ENCODE measurements at places on chromosomes 5 and 9.

GRCh38 chr5:122332599-122333555 lies 20.8 kb downstream of the SNCAIP start:
- DNase-seq: no peak

GRCh38 chr5:129107637-129108036 lies 13.1 kb downstream of the ISOC1 start:
- no peak for DNase-seq

DNA sequence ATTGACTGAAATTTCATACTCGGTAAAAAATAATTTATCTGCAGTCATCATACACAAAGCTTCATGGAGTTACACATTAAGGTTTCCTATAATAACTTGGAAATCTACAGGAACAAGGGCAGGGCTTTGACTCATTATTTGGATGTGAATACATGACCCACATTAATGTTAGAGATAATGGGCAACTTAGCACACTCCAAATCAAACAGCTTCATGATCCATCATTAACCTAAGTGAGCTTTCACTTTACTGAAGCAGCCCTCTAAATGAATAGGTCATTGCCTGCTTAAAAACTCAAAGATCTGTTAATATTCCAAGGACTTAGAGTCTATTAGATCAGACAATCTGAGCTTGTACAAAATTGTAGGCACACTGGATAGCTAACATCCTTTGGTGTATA lies 9.0 kb downstream of the CDH12 start:
- no peak for DNase-seq

DNA sequence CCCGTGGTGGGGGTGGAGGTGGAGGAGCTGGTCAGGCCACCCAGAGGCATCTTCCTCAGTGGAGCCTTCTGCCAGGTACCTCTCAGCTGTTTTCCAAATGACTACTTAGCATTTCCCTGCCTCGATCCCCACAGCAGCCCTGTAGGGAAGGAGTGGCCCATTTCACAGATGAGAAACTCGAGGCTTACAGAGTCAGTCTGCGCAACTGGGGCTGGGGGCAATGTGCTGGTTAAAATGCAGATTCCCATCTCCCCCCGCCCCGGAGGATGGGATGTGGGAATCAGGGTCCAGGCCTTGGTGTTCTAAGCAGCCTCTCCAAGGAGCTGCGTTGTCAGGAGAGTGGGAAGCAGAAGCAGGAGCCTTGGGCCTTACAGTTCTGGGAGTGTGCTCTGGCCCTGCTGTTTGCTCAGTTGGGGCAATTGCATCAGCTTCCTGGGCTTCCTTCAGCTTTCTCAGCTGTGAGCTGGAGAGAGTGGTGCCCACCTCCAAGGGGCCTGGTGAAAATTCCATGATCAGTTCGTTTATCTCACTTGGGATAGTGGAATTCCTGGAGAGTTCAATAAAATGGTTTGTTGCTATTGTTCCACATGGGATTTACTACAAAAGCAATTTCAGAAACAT lies 19.4 kb downstream of the ERGIC1 start:
- DNase-seq: no peak

DNA sequence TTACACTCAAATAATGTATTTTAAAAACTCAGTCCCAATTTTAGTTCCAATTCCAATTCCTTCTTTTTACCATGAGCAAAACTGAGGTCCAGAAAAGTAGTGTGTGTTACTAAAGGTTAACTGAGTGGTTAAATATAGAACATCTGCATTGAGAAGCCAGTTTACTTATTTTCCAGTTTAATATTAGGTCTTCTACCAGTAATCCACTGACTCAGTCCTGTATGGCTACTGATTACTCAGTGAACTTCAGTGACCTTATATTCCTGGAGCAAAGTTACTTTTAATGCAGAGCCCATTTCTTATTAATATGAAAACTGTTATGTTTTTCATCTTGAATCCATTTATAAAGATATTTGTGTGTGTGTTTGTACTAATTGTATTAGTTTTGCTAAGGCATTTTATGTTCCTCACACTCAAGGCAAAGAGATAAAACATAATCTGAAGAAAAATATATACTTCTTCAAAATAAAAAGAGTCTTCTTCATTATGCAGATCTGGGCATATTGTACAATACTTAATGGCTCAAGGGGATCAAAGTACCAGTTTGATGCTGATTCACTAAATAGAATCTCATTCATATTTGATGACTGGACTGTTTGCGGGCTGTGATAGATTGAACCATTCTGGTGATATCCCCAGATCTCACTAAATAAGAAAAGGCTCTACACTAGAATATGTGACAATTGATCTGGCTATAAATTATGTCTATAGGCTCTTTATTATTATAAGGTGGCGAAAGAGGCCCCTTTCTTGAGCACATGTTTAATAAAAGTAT lies 60.8 kb downstream of the DMXL1 start:
- DNase-seq: peak; percentile 11

GRCh38 chr9:19903076-19903475 lies 114.2 kb upstream of the SLC24A2 start:
- DNase-seq: no peak

GRCh38 chr5:176776141-176776865 lies 34.1 kb upstream of the UNC5A start:
- DNase-seq: no peak

DNA sequence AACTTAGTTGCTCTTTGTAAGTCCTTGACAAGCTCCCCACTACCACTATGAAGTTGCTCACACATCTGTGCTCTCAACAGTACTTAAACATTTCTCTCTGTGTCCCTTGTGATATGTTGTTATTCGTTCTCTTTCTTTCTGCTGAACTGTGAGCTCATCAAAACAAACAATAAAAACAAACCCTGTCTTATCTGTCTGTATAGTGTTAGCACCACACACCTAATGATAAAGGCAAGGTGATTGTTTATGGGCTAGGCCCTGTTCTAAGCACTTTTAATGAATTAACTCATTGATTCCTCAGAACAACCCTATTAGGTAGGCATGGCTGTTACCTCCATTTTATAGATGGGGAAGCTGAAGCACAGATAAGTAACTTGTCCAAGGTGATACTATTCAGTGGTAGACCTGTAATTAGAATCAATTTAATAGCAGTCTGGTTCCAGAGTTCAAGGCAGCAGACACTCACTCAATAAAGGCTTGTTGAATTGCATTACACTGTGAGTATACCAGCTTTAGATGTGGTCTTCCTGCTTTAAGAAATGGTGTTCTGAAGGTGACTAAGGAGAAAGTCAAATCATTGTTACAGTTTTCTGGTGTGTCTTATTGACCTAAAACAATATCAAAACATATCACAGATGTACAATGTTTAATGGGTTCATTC lies 153.6 kb upstream of the ELL2 start:
- no peak for DNase-seq

- peak; percentile 84 for DNase-seq
Measured at GRCh38 chr5:178786859-178787499, 56.5 kb upstream of the ZNF354A start.

GRCh38 chr5:137186759-137187461 lies 312.2 kb downstream of the SPOCK1 start:
- peak; percentile 60 for DNase-seq

DNA sequence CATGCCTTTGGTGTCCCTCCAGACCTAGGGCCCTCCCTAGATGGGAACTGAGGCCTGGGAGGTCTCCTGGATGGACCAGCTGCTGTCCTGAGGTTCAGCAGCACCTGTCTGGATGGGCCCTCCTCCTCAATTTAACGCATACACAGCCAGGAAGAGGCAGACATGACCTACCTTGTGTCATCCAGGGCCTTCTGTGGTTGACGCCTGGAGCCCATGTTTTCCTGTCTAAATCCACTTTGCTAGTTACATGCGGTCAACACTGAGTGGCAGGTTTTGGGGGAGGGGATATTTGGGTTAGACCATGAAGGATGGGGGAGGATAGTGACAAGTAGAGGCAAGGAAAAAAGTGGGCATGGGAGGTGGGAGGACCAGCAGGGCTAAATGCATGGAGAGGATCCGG lies 3.1 kb upstream of the STC2 start:
- no peak for DNase-seq

- DNase-seq: peak; percentile 72
Measured at GRCh38 chr9:22169243-22169642, 160.1 kb upstream of the CDKN2B start.

DNA sequence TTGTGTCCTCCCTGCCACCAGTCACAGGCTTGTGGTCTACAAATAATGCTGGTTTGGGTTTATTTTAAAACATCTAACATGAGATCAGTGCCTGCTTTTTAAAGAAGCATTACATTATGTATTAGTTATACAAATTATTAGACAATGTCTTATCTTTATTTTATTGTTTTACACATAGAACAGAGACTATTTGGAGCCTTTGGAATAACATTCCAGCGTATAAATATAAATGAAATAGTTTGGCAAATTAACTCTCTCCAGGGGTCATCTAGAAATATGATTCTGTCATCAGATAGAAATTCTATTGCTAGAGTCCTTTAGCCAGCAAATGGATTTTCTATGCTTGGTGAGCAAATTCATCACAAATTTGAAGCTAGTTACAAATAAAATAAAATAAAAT lies 22.4 kb downstream of the MAP1B start:
- DNase-seq: no peak

DNA sequence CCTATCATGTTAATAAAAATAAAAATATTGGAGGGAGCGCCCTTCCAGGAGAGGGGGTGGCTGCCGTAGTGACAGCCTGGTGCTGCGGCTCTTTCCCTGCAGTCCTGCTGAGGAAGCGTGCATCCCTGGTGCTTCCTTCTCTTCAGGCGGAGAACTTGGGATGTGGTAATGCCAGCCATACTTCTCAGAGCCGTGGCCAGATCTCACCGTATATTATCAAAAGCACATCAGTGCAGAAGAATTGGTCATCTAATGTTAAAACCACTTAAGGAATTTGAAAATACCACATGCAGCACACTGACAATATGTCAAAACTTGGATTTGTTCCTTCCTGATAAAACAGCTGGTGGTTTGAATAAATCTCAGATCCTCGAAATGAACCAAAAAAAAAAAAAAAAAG lies 17.7 kb downstream of the C9orf40 start:
- DNase-seq: peak; percentile 28

DNA sequence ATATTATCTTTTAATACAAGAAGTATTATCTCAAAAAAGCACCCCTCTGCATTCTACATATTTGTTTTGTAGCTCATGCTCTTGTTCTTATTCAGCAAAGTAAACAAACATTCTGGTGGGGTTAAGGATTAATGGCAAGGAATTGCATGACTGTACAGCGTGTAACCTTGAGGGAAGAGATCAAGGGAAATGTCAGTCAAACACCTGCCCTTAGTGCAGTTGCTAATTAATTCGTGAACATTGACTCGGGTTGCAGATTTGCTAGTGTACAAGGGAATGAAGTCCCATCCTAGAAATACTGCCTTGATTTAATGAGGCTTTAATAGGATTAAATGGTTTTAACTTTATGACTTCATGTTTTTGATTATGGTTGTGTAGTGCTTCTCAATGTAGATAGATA lies 1758.1 kb downstream of the MAT2B start:
- DNase-seq: no peak

- DNase-seq: no peak
Measured at GRCh38 chr5:62825623-62826220, 247.1 kb downstream of the LRRC70 start.

- DNase-seq: no peak
Measured at GRCh38 chr5:95837492-95837891, 15.0 kb upstream of the GLRX start.

DNA sequence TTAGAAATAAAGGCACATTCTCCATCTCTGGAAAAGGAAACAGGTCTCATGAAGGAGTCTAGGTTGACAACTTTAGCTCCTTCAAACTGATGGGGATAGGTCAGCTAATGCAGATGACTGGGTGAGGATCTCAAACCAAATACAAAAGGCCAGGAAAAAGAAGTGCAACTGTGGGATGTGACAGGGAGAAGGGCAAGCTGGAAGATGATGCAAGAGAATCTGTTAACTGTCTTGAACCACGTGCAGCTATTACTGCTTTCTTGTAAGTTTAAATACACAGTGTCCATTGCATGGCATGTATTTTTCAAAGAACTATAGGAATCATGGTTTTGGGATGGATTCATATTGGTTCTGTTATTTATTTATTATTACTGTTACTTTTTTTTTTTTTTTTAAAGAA lies 331.8 kb downstream of the NDUFS4 start:
- DNase-seq: no peak

GRCh38 chr9:69500896-69501295 lies 171.3 kb downstream of the APBA1 start:
- DNase-seq: no peak

DNA sequence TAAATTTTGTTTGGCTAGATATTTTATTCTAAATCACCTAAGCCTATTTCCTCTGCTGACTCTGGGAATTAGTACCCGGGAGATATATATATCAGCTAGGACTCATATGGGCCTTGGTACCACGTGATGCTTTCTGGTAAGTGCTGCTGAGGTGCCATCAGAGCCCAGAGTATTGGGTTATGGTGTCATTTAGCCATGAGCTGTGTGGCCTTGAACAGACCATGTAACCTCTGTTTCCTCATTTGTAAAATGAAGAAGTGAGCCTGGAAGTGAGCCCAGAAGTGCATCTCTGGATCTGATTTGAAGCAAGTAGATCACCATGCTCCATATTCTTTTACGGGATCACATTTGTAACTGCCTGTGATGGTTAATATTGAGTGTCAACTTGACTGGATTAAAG lies 126.1 kb downstream of the GPBP1 start:
- no peak for DNase-seq

DNA sequence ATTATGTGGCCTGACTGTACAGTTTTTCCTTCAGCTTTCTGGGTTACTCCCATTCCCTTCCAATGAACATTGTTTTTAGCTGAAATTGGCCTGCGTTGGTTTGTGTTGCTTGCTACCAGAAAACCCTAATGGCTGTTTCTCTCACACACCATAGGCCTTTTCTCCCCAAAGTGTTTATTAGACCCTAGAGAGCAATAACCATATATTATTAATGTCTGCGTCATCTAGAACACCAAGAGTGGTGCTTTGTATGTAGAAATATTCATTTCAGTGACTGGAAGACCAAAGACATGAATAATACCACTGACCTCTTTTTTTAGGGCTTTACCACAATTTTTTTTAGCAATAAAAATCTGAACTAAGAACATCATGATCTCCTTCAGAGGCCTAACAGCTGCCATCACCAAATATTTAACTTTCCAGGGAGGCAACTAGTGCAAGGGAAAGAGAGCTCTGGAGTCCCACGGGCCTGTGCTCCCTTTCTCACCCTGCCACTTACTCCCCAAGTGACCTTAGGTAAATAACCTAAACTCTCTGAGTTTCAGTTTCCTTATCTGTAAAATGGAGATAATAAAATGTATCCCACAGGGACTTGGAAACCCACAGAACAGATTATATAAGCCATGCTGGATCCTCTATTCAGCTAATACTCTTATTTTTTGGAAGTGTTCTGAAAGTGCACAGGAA lies 201.9 kb upstream of the ISL1 start:
- no peak for DNase-seq

GRCh38 chr9:28970241-28970654 lies 1397.0 kb upstream of the C9orf72 start:
- DNase-seq: no peak

GRCh38 chr5:141605523-141606277 lies 13.1 kb downstream of the DIAPH1 start:
- no peak for DNase-seq

DNA sequence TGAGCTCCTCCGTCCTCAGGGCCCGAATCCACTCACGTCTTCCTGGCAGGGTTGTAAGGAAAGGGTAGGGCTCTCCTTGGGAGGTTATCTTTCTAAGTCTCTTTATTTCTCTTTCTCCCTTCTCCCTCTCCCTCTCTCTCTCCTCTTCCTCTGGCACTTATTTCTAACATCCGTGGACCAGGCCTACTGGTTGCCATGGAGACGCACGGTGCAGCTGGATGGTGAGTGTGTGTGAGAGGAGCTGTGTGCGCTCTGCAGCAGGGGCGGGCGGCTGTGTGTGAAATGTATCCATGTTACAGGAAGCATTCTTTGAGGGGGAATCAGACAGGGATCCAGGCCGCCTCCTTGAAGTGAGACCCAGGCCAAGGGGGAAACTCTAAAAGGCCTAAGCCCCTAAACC lies 32.2 kb downstream of the PCDH1 start:
- peak; percentile 56 for DNase-seq
